ENCODE measurements at places on chromosomes 11 and 22.

DNA sequence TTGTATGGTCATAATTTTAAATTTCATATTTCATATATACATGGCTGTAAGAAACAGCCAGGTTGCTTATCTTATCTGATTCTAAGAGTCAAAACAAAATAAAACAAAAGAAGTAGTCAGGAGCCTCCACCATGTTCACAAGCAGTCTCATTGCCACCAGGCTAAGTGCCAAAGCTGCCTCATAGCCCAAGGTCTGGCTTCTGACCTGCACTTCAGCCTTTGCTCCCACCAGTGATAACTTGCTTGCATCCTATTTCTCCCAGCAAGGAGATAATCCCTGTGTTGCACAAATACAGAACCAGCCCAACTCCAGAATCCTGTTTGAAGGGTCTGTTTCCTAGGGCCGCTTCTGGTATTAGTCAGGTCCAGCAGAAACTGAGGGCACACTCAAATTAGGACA lies 53.9 kb upstream of the TSKU start:
- no peak for DNase-seq

- no peak for DNase-seq
Measured at GRCh38 chr11:130487924-130488815, 39.7 kb downstream of the ADAMTS15 start.

DNA sequence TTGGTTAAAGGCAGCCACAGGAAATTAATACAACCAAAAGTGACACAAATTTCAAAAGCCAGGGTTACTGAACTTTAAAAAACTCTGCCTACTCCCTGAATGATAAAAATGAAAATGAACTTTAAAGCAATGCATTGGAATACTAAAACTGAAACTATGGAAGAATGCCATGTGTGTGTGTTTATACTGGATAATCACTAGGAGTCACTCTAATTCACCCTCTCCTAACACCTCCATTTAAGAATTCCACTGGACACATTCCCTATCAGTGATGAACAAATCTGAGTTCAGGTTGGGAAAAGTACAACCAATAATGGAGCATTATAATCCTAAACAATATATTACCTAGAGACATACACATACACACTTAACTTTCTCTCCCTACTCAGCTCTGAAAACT lies 27.5 kb upstream of the PLAAT3 start:
- DNase-seq = no peak

- peak; percentile 46 for DNase-seq
Measured at GRCh38 chr22:28855355-28856094, 27.8 kb upstream of the ZNRF3 start.

DNA sequence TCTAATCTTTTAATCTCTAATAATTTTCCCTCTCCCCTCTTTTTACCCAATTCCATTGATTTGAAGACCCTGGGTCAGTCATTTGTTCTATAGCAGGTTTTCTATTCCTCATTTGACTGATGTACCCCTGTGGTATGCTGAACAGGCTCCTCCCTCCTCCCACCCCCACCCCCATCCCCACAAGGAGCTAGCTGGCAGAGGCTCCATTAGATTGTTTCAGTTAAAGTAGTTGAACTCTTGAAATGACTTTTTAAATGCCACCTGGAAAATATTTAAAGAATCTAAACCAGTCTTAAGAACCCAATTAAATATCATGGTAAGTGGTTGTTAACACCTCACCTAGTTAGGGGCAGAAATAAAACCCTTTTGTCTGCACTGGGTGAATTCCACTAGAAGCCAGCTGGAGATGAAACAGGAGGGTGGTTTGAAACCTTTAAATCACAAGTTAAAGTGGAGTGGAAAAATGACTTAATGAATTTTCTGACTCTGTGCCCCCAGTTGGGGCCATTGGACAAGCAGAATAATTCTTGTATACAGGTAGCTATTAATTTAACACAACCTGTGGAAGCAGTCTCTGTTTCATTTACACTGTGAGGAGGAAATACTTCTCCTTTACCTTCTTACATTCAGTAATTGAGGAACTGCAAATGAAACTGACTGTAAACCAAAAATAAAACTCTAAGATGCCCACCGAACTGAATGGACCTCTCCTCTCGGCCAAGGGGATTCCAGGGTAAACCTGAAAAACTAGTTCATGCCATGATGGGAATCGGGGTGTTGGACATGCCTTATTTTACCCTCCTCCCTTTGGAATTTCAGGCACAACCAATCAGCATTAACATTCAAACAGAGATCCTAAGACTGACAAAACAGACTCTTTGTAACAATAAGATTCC lies 30.7 kb downstream of the PRR5L start:
- no peak for DNase-seq

DNA sequence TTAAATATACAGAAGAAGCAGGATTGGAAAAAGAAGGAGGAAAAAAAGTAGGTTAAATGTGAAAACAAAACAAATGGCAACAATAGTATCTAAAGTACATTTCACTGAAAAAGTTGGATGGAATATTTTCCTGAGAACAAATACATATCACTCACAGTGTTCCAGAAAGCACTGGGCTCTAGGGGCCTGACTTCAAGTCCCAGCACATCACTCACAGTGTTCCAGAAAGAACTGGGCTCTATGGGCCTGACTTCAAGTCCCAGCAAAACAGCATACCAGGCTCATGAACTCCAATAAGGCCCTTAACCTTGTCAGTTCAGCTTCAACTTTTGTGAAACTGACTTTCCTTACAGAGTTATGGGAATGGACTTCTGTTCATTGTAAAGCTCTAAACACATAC lies 46.0 kb upstream of the CCDC34 start:
- no peak for DNase-seq

DNA sequence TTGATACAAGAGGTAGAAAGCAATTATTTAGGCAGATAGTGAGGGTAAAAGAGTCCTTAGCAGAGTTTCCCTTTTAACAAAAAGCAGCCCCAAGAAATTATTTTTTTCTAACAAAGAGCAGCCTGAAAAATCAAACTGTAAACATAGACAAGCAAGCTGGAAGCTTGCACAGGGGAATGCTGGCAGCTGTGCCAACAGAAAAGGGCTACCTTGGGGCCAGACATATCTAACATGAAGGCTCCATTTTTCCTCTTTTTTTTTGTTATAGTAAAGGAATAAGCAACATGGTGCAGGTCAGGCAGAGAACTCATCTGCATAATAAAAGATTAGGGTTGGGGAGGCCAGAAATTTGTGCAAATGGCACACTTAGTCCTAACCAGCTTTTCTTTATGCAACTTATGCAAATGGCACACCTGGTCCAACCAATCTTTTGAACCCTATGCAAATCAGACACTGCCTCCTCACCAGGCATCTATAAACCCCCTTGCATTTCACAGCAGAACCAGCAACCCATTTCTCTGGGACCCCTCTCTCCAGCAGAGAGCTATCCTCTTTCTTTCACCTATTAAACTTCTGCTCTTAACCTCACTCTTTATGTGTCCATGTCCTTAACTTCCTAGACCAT lies 41.8 kb downstream of the PDGFD start:
- DNase-seq = no peak

DNA sequence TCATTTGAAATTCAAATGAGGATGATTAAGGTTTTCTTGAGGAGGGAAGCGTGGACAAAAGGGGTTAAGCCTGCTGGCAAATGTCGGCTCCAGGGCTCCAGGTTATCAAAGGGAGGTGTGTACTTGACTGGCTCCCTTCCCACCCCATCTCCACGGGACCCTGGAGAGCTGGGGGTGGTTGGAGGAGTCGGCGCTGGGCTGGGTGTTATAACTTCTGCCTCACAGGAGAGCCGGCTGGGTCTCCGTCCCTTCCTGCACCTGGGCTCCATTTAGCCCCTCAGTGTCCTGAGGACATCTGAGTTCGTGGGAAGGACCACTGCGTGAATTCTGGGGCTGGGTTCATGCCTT lies 15.6 kb downstream of the POU2F3 start:
- no peak for DNase-seq

DNA sequence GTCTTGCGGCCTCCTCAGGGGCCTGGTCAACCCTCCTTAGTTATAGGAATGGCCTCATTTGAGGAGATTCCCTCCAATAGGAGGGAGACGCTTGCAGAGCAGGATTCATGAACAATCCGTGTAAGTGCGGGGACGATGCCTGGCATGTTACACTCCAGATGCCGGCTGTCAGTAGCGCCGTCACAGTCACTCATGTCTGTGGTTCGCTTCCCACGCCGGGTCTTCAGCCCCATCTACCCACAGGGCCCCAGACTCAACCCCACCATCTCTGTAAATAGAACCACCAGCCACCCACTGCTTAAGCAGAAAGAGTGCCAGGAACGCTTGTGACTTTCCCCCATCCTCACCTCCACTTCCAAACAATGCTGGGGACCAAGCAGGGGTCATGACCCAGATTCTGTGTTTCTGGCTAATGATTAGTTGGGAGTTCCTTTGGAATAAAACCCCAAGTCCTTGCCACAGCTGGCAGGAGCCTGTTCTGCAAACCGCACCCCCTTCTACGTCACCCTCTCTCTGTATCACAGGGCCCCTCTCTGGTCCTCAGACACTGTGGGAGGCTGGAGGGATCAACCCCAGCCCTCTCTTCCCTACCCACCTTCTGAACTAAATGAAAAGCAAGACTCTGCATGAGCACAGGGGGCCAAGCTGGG lies 38.8 kb upstream of the TOLLIP start:
- no peak for DNase-seq

DNA sequence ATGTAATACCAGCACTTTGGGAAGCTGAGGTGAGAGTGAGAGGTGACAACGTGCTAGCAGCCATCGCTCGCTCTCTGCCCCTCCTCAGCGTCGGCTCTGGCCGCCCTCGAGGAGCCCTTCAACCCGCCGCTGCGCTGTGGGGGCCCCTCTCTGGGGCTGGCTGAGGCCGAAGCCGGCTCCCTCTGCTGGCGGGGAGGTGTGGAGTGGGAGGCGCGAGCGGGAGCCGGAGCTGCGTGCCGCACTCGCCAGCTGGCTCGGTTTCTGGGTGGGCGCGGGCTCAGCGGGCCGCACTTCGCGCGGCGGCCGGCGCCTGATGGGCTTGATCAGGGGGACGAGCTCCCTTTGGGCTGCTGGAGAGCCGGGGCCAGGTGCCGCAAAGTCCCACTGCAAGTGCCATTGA lies 98.9 kb upstream of the UBASH3B start:
- DNase-seq = peak; percentile 14

DNA sequence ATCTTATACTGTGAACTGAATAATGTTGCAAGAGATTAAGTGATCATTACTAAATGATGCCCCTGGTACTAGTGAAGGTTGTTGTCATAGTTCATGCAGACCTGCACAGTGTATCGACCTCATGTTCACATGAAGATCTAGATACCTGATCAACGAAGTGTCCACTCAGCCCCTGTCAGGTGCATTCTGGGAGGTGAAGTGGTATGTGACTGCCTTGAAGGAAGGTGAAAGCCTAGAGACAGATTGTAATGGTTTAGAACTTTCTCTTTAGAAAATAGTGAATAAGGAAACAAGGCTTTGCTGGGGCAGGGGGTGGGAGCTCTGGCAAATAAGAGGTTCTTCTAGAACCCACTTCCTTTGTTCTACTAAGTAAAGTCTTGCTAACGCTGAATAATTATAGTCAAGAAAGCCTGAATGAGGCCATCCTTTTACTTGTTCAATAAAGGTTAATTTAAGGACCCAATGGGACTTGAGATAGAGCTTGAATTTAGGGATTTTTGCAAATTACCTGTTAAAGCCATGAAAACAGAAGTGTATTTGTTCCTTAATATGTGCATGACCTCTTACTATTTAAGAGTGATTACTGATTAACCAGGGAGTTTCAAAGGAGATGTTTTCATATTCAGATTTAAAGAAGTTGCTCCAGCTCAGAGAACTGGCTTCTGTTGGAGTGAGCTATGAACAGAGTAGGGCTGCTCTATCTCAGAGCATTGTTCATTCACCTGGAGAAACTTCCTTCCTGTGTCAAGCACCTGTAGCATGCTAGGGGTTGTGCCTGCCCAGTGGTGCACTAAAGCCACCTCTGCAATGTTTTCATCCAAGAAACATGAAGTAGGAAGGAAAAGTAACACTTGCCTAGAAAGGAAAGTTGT lies 45.3 kb downstream of the C22orf31 start:
- DNase-seq = no peak

- no peak for DNase-seq
Measured at GRCh38 chr11:90288212-90288821, 65.5 kb upstream of the CHORDC1 start.

GRCh38 chr22:37409459-37410050 lies 17.7 kb downstream of the ELFN2 start:
- DNase-seq = no peak

- no peak for DNase-seq
Measured at GRCh38 chr11:34309965-34310364, 47.8 kb downstream of the ABTB2 start.

DNA sequence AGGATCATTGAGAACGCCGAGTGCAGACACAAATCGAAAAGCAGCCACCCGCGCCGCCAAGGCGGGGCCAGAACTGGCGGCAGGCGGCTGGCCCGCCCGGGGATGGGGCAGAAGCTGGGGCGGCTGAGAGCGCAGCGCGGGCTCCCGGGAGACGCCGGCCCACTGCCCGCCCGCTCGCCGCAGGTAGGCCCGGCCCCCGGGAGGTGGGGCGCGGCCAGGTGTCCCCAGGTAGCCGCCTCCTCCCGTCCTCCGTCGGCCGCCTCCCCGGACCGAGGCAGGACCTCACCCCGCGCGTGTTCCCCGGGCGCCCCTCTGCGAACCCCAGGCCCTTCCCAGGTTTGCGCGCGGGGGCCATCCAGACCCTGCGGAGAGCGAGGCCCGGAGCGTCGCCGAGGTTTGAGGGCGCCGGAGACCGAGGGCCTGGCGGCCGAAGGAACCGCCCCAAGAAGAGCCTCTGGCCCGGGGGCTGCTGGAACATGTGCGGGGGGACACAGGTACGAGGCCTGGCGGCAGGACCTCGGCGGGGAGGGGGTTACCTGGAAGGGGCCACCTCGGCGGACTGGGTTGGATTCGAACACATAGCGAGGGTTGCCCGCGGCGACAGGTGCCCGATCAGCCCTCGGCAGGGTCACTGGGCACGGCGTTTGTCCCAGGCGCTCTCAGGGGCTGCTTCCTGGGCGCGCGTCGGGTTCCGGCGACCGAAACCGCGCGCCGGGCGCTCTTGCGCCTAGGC lies at the start of gene PRRG4:
Gene PRRG4 (plus strand): TSS at position 248 of the 733 bp plus-strand sequence. CDS start 603 bp downstream, outside the sequence.
- no peak for DNase-seq

DNA sequence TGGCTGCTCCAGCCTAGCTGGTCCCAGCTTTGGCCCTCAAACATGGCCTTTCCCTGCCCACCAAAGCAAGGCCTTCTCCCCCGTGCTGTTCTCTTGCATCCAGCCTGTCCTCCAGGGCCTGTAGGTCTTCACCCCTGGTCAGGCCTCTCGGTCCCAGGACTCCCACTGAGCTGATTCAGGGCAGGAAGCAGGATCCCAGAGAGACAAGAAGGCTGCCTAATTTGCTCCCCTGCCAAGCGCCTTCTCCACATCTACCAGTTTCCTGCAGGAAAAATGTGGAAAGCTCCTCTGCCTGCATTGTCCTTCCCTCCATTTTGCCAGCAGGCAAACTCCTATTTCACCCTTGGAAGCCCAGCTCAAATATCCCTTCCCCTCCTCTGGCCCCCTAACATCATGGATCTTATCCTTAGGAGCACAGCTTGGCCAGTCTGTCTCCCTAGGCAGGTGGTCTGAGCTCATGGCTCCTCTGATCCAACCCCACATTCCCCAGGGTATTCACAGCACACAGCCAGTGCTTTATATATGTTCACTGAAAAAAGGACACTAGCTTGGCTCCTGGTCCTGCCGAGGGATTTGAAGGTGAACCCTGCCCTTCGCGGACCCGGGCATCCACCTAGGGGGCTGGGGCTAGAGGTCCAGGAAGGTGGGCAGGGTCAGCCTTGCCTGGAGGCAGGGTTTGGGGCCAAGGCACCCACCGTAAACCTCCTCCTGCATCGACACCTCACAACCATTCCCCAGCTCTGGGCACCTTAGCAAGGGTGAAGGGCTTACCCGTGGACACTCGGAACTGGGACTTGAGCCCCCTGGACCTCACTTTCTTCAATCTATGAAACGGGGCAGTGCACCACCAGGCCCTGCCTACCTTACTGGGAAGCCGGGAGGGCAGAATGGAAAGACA lies 968 bp downstream of the RHBDD3 start:
- no peak for DNase-seq

- no peak for DNase-seq
Measured at GRCh38 chr22:50048836-50049235, 9.3 kb downstream of the TTLL8 start.

All from activated gamma-delta T cell treated with Interleukin-2 at 50 U/mL for 16 hours (primary cell).